ENCODE measurements at places on chromosomes 12 and 14.

DNA sequence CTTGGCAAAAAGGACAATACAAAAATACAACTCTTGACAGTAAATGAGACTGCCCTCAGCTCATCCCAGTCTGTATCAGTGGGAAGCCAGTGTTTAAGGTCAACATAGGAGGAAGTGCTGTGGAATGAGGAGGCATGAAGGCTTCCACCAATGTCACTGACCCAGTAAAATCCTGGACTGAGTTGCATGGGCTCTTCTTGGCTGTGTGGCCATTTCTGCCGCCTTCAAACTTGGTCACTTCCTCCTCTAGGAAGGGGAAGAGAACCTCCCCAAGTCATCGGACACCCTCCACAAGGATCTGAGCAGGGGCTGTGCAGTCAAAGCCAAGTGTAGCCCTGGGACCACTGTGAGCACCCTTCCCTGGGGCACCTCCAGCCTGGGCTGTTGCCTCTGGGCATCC, 11.9 kb downstream of the GPR68 start:
- no peak for DNase-seq

DNA sequence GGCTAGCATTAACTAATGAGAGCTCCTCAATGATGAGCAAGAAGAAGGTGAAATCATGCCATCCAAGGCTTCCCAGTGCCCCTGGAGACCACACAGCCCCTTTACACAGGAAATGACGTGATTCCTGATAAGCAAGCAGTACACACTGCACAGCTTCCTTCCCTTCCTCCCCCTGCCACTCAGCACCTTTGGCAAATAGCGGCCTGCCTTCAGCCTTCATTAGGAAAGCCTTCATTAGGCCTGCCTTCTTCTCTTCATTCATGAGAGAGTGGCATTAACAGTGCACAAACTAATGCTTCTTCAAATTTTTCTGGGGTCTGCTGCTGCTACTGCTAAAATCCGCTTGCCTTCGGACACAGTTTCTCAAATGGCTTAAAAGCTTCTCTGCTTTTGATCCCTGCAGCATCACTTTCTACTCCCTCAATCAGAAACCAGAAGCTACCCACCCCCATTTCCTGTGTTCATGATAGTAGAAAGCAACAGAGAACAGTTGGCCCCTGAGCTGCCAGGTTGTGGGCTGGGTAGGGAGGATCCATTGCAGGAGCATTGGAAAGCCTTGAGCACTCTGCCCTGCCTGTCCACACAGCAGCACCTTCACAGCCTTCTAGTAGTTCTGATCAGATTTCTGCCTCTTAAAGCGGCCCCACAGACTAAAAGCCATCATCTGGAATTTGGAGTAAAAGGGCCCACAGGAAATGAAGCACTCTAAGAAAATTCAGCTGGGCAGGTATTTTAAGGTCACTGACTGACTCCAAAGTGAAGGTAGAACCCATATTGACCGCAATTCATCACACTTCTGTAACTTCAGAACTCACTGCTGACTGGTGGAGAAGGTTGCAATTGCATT, 103.8 kb upstream of the ETV6 start:
- DNase-seq = peak; percentile 16

DNA sequence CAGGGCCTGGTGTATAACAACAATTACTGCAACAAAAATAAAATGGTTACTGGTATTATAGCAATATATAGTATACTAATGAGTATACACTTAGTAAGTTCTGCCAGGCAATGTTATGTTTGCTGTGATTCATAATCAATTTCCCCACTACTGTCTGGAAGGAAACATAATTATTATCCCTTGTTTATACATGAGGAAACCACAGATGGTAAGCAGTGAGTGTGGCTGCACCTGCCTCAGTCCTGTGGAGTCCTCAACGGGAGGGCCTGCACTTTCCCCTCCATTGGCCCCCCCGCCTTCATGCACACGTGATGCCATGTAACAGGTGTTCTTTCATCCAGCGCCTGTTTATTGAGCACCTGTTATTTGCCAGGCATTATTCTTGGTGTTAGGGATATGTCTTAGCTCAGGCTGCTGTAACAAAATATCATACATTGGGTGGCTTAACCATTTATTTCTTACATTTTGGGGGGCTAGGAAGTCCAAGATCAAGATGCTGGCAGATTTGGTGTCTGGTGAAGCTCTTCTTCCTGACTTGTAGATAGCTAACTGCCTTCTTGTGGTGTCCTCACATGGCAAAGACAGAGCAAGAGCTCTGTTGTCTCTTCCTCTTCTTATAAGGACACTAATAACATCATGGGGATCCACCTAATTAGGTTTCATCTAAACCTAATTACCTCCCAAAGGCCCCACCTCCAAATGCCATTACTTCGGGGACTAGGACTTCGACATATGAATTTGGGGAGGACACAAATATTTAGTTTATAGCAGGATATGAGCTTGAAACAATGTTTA, 59.5 kb upstream of the CHGA start:
- DNase-seq = no peak

- DNase-seq = no peak
Measured at GRCh38 chr12:62803756-62804155, 131.2 kb downstream of the PPM1H start.

DNA sequence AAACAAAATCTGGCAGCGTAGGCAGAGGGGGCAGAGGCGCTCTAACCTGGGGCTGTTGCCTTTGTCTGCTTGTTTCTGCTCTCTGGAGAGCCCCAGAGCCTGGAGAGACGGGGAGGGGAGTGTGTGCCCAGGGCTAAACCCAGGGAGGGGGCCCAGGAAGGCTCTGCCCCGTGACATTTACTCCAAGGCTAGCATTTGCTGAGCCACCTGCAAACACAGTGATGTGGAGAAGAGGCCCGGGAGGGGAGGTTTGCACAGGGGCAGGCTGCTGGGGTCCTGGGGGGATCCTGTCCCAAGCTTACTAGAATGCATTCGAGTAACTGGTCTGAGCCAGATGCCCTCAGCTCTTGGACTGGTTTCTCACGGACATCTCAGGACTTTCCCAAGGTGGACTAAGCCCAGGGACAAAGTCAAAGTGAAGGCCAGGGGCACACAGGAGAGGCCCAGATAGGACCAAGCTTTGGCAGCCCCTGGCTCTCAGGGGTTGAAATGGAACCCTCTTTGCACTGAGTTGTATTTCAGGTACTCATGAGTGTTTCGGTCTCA, 12.0 kb downstream of the MEG3 start:
- no peak for DNase-seq

DNA sequence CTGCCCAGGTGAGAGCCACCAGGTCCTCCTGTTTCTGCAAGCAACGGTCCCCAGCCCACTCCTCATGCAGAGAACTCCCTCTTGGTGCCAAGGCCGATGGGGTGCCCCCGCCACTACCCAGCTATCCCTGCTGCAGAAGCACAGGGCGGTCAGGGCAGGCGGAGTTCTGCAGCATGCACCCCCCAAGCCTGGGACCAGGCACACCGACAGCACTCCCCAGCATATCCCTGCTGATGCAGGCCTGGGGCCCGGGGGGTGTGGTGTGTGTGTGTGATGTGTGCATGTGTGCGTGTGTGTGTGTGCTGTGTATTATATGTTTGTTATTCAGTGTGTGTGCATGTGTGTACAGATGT, 27.7 kb upstream of the FZD10 start:
- DNase-seq = no peak

- peak; percentile 54 for DNase-seq
Measured at GRCh38 chr12:121181181-121181580, 28.7 kb upstream of the P2RX4 start.

DNA sequence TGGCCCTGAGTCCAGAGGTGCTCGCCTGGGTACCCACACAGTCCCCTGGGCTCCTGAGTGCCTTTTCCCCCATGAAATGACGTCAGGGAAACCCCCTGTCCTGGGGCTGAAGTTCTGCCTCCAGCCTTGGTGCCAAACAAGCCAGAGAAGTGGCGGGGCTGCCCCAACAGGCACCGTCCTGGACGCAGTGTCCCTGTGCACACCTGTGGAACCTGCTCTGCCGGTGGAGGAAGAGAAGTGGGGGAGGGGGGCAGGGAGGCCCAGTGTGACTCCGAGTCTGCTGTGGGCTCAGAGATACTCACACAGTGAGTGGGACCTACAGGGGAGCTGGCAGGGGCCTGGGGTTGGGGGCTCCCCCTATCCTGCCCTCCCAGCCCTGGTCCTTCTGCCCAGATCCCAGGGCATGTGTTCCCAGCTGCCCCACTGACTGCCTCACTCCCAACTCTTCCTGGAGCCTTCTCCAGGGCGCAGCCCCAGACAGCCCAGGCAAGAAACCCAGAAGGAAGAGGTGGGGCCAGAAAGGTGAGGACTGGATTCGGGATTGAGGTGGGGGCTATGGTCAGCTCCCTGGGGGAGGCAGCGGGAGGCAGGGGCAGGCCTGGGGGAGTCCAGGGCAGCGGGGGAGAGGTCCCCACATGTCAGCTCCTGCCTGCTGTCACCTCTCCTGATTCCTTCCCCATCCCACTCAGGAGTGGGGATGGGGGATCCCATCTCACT, 24.7 kb downstream of the CCDC85C start:
- DNase-seq = peak; percentile 40

GRCh38 chr14:102933618-102934231, 11.3 kb downstream of the AMN start:
- DNase-seq = no peak

- no peak for DNase-seq
Measured at GRCh38 chr14:105226198-105226597, 22.1 kb upstream of the BTBD6 start.

- no peak for DNase-seq
Measured at GRCh38 chr12:2800046-2800570, 5.3 kb downstream of the FKBP4 start.

GRCh38 chr12:47134005-47134404, 54.2 kb upstream of the AMIGO2 start:
- peak; percentile 39 for DNase-seq

GRCh38 chr12:24948420-24948756, 513 bp downstream of the BCAT1 start:
- DNase-seq = peak; percentile 55

DNA sequence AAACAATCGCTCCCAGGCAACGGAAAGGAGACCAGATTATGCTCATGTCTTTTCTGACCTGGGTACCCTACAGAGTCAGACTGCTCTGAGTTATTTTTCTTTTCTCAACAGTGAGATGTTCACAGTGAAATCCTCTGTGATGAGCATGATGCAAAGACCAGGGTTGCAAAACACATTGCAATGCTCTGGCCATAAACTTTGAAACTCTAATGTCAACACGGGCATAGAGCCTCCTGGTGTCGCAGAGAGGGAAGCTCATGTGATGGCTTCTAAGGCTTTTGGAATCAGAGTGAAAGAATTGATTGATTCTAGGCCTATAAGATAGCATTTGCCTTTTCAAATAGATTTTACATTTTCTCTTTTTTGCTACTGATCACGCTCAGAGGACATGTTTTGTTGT, 193.4 kb downstream of the RASSF9 start:
- DNase-seq = peak; percentile 56
